ENCODE measurements at places on chromosomes 3 and 15.

GRCh38 chr15:79816571-79816970 lies 80.2 kb downstream of the MTHFS start:
- no peak for DNase-seq

- no peak for DNase-seq
Observed at GRCh38 chr3:147616998-147617619, 207.9 kb downstream of the ZIC1 start.

DNA sequence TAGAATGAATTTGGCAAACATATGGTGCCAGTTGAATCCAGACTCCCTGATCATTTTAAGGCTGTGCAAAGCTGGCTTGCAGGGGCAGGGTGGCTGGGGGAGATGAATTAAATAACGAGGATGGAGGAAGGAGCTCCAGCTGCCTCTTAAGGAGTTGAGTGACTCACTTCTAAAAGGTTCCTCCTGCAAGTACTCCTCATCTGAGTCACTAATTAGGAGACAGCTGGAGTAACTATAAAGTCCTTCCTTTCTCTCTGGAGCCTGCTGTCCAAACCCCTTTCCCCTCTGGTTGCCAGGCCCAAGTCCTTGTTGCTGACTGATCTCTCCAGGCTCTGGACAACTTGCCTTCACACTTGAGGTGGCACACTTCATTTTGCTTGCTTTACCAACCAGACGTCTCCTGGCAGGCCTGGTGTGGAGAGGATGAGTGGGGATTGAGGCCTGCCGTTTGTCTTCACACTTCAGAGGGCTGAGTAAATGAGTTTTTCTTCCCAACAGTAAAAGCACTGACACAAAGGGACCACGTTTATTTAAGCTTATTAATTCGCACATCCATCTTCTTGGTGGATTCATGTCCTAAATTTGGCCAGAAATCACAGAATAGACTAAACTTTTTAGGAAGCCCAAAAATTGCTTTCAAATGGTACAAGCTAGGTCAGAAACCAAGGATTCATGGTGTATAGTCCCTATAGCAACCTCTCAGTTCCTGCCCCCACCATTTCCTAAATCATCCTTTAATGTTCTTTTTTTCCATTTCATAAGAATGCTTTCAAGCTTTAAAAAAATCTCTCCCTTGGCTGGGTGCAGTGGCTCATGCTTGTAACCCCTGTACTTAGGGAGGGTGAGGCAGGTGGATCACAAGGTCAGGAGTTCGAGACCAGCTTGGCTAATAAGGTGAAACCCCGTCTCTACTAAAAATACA lies 90.5 kb upstream of the MYRIP start:
- DNase-seq: no peak

DNA sequence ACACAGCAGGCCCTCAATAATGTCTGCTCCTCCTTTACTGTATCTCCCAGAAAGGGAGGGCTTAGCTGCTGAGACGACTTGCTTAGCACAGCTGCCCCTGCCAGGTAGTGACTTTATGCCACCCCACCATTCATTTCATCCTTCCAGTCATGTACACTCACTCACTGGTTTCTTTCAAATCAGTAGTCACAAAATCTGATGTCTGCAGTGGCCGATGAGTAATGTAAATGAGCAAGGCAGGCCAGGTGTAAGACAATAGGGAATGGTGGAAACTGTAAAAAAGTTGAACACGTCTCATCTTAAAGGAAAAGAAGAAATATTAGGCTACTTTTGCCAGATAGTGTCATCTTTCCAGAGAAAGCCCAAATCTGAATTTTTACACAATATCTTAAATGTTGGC lies 207.6 kb upstream of the PRICKLE2 start:
- no peak for DNase-seq

DNA sequence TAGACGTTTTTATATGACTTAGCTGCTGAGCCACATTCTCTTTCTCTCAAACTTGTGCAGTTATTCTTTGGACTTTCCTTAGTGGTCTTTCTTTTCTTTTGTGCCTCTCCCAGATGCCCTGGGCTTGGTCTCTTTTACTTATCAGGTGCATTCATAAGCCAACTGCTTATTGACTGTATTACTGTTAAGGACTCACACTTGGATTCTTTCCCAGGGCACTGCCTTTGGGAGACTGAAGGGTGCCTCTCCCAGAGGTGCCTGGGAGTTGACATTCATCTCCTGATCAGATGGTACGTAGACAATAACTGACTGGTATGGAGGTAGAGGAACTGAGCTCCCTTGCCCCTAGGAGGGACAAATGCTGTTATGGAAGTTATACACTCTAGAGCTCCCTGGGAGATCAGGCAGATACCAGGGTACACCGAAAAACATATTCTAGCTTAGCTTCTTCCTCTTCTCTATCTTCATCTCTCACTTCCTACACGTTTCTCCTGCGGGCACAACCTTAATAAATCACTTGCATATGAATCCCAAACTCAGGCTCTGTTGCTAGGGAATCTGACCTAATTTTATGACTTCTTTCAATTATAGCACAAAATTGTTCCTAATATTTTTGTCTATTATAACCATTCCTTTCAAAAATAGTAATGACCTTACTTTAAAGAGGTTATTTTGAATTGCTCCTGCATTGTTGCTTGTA lies 24.7 kb downstream of the PARP15 start:
- DNase-seq: no peak

DNA sequence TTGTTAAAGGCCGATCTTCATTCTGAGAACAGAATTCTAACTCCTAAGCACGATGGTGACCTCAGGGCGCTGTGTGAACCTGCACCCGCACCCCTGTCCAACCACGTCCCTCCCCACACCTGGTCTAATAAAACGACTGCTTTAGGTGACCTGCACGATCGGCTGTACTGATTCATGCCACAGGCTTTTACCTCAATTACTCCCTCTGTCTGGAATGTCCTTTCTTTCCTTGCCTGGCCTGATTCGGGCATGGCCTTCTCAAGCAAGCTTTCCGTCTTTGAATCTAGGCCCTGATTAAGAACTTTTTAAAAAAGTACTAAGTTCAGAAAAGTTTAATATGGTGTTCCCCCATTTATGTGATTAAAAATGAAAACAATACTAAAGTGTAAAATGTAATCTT lies 842 bp upstream of the U2SURP start:
- no peak for DNase-seq

DNA sequence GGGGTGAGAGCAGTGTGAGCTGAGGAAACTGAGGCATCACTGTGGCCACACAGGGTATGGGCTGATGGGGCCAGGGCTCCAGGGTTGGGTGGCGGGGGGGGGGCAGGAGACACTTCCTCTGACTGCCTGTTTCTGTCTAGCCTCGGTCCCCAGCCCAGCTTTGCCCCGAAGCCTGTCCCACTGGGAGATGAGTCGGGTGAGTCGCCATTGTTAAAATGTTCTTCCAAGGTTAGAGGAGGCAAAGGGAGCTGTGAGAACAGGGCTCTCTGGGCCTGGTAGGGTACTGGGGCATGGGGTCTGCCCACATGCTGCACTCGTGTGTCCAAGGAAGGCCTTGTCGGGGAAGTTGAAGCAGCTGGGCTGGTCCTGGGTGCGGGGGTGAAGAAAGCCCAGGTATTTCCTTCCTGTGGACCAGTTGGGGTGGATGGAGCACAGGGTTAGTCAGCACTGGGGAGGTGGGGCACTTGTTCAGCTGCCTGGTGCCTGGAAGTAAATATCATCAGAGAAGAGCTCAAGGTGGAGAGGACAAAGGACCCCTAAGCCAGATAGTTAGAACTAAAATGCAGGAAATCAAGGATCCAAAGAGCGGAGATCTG lies 8.3 kb upstream of the JMJD7 start:
- no peak for DNase-seq

DNA sequence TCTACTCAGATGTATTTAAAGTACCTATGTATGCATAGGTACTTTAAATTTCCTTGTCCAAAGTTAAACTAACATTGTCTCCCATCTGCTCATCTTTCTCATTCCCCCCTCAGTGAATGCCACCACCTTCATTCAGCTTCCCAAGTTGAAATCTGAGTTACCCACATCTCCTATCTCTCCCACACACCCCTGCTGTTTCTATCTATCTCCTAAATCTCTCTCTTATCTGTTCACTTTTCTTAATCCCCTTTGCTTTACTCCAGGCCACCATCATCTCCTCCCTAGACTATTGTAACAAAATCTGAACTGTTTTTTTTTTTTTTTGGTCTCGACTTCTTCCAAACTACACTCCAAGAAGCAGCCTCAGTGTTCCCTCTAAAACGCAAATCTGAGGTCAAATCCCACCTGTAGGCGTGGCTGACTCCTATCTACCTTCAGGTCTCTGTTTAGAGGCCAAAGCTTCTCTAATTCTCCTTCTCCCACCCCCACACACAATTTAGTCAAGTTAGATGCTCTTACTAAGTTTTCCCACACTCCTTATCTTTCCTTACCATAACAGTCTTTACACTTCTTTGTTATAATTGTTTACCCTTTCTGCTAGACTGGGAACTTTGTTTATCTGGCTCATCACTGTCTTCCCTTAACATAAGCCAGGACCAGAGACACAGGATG lies 3.5 kb upstream of the NEO1 start:
- DNase-seq: no peak

- DNase-seq: no peak
Observed at GRCh38 chr3:59408047-59408624, 358.3 kb upstream of the CFAP20DC start.

GRCh38 chr3:88235102-88235501 lies 85.3 kb downstream of the C3orf38 start:
- no peak for DNase-seq

GRCh38 chr3:170563712-170564423 lies 22.0 kb downstream of the SLC7A14 start:
- DNase-seq: peak; percentile 42

DNA sequence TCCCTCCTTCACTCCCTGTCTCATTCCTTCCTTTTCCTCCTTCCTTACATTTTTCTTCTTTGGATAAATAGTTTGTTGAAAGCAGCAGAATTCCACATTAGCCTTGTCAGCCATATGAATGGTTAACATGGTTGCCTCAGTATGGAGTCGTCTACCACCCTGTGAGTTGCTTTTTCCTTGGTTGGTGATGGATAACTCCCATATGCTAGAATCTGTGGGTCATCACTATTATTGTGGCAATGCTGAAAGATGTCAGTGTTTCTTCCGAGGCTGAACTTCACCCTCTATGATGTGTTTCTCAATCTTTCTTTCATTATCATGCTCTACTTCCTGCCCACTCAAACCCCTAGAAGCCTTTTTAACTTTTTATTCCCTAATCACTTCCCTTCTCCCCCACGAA lies 481.8 kb upstream of the KCNMB2 start:
- DNase-seq: no peak

- DNase-seq: no peak
Observed at GRCh38 chr3:10389995-10390394, 69.1 kb upstream of the SEC13 start.

DNA sequence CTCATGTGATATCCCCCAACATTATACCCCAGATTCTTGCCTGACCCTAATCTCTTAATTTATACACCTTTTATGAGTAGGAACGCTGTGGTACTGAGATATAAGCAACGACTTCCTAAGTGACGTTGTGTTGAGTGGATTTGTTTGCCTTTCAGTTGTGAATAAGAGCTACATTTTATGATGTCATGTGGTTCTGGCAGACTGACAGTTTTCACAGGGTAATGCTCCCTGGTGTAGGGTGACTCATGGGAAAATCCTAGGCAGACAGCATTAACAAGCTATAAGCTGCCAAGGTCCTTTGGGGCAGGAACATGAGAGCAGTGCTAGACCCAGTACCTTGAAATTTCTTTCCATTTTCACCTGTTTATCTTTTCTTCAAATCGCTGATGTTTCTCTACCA lies 11.2 kb downstream of the C3orf52 start:
- DNase-seq: no peak

DNA sequence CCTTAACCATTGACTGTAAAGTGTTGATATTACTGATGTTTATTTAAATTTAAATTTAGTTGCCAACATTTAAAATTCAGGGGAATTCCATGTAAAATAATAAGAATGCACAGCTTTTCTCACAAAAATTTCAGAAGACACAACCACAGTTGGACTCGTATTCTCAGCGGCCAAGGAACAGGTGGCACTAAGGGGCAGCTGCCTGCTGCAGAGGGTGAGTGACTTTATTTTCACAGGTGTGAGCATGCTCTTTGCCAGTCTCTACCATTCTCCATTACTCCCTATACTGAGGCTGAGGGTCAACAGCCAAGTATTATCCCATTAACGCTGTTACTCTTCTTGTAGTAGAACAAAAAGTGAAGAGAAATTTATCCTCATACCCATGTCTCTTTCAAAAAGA lies 92.1 kb upstream of the GADL1 start:
- no peak for DNase-seq

GRCh38 chr3:101571028-101571895 lies 2.7 kb upstream of the PCNP start:
- DNase-seq: no peak

- DNase-seq: no peak
Observed at GRCh38 chr3:11436775-11437174, 164.6 kb downstream of the ATG7 start.

DNA sequence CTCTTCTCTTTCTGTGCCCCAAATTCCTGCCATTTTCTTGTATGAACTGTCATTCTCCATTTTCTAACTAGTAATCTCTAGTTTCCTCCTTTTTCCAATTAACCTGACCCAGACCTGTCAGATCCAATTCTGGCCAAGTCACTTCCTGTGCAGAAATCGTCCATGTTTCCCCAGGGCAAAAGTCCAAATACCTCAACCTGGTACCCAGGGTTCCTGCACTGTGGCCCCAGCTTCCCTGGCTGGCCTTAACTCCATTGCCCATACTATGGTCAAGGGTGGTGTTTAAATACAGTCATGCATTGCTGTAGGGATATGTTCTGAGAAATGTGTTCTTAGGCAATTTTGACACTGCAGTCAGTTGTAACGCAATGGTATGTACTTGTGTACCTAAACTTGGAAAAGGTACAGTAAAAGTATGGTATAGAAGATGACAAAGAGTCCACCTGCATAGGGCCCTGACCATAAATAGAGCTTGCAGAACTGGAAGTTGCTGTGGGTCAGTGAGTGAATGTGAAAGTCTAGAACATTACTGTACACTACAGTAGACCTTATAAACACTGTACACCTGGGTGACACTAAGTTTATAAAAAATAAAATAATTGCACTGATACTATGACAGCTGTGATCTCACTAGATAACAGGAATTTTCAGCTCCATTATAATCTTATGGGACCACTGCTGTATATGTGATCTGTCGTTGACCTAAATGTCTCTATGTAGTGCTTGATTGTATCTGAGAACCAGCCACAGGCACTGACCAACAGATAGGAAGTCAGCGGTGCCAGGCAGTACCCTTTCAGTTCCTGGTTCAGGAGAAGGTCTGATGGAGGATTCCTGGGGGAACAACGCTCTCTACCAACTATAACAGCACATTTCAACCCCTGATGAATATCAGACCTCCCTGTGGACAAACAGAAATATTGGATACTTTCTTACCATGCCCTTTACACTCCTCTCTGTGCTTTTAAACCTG lies 336.1 kb upstream of the PROK2 start:
- no peak for DNase-seq

- DNase-seq: no peak
Observed at GRCh38 chr15:29403772-29404171, 134.2 kb upstream of the NSMCE3 start.

GRCh38 chr3:33417066-33417673 lies 23.0 kb downstream of the UBP1 start:
- peak; percentile 39 for DNase-seq

DNA sequence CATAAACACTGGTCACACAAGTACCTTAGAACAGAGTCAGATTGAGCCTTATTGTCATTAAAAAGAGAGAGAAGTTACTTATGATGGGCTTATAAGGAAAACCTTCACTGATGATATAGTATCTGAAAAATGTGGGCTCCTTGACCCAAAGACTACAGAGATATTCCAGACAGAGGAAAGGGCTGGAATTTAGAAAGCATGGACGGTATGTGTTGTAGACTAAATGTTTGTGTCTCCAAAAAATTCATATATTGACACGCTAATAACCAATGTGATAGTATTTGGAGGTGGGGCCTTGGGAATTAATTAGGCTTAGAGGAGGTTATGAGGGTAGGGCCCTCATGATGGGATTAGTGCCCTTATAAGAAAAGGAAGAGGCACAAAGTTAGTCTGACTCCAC lies 61.0 kb upstream of the DAZL start:
- no peak for DNase-seq
